COR-L47 (cell line): ENCODE measurements at places on chromosomes 4 and X.

- no peak for DNase-seq
Observed at GRCh38 chr4:183760326-183760725, 101.2 kb downstream of the TRAPPC11 start.

GRCh38 chrX:9569876-9570301, 105.0 kb downstream of the TBL1X start:
- DNase-seq, result no peak

DNA sequence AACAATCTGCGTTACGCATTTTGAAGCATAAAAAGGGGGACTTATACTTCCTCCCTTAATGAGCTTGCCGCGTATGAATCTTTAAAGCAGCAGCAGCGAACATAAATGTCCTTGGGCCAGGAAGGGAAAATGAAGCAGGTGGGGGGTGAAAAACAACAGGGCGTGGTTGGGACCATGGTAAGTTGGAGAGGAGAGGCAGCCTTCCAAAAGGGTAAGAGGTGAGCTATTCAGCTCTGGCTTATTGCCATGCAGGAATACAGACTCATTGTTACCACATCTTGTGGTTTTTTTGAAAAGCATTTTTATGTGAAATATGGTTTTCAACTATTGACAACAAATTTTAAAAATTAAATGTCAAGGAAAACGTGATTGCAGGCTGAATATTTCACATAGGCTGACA, 710.7 kb upstream of the FAM241A start:
- DNase-seq, result no peak

DNA sequence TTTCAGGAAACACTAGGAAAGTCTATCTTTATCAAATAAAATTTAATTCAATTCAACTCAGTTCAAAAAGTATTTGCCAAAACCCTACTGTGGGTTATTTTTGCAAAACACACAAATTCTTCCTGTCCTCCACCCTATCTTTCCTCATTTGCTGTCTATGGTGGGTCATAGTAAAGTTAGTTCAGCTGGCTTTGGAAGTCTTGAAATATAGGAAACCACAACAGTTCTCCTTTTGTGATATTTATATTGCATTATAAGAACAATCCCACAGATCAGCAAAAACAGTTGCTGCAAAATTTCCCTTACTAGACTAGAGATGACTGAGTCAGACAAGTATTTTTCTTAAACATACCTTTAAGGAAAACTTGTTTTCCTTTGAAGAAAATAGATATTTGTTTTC, 22.2 kb downstream of the CYBB start:
- DNase-seq, result no peak

GRCh38 chr4:183287309-183287659, 32.8 kb downstream of the CLDN22 start:
- no peak for DNase-seq

GRCh38 chr4:3010998-3011397, 47.6 kb downstream of the GRK4 start:
- DNase-seq, result no peak

DNA sequence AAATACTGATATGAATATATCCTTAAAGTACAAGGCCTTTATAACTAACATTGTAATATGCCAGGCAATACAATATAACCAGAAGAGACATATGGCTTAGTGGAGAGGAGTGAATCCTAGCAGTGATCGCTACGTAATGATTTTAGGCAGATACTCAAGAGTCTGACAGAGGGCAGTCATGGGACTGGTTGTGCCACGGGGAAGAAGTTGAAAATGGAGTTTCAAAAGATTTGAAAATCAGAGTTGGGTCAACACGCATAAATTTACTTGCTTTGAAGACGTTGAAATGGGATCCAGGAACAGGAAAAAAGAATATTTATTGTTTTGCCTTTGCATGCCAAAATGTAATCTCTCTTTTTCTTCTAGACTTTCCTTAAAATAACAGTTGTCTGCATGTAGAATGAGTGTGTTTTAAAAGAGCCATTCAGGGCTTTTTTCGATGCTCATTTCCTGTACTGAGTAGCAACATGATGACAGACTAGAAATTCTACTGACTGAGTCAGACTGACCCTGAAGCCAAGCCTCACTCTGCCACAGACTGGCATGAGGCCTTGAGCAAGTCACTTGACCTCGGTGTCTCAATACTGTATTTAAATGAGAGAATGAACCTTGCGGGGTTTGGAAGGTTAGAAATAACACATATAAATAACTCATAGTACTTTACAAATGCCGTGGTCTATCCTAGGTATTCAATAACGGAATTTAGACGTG, 8.1 kb upstream of the SMS start:
- DNase-seq, result no peak

DNA sequence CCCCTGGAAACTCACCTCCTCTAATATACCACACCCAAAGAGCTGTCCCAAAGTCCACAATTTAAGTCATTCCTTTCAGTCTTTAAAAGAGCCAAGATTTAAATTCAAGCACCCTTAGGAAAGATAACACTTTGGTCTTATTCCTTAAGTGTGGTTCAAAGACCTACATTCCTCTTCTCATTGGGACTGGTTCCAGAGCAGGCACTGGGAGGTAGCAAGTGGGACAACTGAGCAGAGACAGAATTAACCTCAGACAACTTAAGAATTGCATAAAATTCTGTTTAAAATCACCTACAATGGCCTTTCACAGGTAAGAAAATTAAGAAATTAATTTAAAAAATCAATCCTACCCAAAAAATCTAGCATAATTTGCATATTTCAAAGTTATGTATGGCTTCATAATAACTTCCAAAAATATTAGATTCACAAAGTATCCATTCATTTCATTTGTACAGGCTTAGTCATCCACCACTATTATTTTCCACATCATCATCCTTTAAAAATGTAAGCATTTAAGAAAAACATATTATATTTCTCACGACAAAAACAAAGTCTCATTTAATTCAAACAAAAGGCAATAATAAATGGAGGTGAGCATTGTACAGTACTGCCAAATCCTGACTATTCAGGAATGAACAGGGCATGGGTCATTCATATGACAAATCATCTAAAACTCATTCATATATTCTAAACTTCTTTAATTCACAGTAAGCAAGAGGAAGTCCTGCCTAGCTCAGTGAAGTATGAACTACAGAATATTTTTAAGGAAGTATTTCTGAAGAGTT, 13.6 kb downstream of the PRSS12 start:
- no peak for DNase-seq

DNA sequence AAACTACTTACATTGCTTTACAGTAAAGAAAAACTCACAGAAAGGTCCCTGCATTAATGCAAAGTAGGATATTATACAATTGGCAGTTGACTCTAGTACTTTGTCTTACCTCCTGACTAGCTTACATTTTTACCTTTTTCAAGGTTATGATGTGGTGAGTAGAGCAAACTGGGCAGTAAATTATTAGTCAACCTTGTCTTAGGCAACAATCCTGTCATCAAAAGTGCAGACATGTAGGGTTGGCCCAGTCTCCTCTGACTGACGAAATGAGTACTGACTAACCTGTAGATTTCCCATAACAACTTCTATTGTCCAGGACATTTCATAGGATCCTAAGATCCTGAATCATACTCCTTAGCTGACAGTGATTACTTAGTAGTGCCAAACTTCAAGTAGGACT, 142.0 kb upstream of the NUDT6 start:
- no peak for DNase-seq

DNA sequence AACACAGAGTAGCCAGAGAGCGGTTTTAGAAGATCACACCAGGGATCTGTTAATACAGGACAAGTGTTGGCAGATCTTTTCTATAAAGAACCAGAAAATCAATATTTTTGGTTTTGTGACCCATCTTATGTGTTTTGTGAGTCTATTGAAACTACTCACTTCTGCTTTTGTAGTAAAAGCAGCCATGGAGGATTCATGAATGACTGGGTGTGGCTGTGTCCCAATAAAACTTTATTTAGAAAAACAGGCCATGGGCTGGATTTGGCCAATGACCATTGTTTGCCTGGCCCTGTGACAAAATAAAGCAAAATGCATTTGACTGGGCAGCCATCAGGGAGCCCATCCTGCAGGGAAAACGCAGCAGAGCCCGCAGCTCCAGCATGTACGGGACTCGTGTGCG, 99.9 kb upstream of the ADRA2C start:
- no peak for DNase-seq
